Urothelium cell line (cell line): ENCODE measurements at places on chromosomes 5 and 9.

DNA sequence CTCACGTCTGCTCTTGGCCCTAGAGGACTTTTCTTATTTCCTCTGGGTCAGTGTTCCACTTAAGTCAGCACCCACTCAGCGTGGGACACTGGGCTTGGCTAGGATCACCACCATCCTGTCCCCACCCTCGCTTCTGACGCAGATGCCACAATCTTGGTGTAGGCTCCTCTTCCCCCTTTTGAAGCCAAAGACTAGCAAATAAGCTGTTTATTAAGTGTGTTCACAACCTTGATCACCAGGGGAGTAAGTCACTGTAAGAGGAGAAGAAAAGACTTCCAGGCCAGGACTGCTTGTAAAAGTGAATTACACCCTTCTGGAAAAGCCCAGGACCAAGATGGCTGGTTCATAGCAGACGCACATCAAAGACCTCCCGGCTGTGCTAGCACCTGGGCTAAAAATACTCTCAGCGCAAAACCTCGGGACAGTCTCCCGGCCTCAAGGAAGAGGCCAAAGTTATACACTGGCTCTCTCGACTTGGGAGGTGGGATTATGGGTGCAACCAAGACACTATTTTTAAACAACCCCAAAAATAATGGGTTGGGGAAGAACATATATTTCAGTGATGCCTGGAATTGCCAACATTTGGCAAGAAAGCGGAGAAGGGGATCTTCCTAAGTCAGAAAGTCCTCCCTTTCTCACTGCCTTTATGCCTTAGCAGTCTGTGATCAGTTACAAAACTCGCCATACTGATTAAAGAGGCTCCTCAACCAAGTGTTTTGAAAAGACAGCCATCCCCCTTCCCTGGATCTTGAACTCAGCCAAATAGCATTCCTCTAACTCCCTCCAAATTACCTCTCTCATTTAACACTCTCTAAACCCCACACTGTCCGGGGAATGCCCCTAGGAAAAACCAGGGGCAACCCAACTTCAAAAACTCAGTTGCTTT lies 69.4 kb downstream of the RAPGEF1 start:
- DNase-seq: no peak

DNA sequence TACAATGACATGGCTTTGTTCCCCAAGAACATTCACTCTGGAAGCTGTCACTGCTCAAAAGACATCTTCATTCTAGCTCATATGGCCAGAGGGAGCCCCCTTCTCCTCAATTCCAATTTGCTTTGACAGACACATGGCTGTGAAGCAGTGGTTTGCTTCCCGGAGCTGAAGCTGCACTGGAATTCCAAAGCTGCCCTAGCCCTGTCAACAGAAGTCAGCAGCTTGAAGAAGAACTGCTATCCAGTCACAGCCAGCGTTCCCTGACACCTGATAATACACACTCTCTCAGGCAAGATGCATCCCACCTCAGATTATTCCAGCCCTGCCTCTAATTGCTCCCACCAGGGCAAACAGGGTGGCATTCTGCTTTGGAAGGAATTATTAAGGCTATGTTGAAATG lies 93.7 kb downstream of the SEMA5A start:
- no peak for DNase-seq

DNA sequence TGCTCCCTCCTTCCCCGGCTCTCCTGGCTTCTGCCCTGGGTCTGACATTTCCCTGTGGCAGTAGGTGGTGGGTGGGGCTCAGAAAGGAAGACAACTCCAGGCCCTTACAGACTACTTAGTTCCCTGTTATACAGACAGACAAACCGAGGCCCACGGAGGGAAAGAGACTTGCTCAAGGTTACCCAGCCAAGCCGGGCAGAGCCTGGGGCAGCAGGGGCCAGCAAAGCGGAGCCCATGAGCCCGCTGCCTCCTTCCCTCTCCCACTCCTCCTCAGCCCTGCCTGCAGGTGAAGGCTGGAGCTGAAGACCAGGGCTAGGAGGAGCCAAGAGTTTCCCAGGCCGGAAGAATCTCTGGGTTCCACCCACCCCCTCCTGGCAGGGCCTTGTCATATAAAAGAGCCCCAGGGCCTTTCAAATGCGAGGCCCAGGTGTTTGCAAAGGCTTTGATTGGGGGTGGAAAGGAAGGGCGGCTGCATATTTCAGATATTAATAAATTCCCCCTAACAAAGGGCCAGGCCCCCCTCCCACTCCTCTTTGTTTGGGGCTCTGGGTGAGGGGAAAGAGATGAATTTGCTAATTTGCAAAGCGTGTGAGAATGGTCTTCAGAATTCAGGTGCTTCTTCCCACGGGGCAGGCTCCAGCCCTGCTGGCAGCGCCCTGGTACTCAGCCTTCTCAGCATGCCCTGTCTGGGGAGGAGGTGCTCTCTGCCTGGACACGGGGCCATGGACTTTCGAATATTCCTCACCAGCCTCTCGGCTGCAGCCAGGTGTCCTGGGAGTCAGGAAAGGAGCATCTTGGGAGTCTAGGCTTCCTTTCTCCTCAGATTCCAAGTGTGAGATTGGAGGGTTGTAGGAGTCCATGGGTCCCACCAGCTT lies 21.5 kb downstream of the SLC6A7 start:
- DNase-seq: no peak

- DNase-seq: no peak
These were observed 1.3 kb upstream of the MTAP start for GRCh38 chr9:21800931-21801682.

GRCh38 chr9:2158766-2159430 lies 143.8 kb downstream of the SMARCA2 start:
- no peak for DNase-seq

- no peak for DNase-seq
These were observed 687.8 kb downstream of the SLCO4C1 start for GRCh38 chr5:101608322-101608721.

DNA sequence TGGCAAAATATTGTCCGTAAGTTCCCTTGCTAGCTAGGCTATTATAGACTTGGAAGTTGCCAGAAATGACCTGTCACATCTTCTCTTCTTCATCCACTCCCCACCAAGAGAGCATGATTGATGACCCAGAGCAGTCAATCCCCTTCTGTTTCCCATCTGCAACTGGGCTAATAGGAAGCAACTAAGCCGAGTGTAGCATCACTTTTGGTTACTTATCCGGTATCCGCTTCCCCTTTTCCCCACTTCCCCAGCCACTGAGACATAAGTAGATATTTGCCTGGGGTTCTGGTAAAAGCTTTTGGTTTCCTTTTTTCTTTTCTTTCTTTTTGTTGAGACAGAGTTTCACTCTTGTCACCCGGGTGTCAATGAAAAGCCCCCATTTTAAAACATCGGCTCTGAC lies 29.4 kb upstream of the LIFR start:
- no peak for DNase-seq

- no peak for DNase-seq
These were observed 34.0 kb upstream of the SPDL1 start for GRCh38 chr5:169549453-169550100.

GRCh38 chr9:108813951-108814601 lies 41.7 kb downstream of the ACTL7B start:
- peak; percentile 68 for DNase-seq

DNA sequence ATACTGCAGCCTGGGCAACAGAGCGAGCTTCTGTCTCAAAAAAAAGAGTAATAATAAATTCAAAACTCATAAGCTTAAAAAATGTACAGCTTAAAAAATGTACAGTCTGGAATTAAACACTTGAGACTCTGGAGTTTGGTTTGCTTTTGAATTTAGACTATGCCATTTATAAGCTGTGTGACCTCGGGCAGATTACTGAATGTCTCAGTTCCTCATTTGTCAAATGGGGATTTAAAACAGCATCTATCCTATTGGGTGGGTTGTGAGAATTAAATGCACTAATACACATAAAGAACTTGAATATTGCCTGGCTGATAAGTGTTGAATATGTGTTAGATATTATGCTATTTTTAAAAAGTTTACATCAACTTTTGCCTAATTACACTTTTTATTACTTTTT lies 98.4 kb downstream of the SCAMP1 start:
- no peak for DNase-seq

- DNase-seq: no peak
These were observed 105.5 kb downstream of the MRPS30 start for GRCh38 chr5:44914221-44914620.

DNA sequence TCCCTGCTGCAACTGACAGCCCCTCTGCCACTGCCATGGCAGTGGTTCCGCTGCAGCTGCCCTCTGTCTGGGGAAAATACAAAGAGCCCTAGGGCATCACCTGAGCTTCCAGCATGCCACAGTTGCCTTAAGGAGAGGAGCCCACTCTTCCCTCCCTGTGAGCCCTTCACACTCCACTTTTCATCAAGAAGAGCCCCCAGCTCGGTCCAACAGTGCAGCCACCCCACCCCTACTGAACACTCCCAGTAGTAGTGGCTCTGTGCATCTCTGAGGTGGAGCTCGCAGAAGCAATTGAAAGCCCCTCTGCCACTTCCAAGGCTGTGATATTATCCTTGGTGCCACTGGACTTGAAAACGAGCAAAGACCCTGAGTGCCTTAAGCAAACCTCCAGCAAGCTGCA lies 696.8 kb upstream of the COX7C start:
- no peak for DNase-seq

- no peak for DNase-seq
These were observed 91.6 kb upstream of the NR4A3 start for GRCh38 chr9:99730062-99730461.

DNA sequence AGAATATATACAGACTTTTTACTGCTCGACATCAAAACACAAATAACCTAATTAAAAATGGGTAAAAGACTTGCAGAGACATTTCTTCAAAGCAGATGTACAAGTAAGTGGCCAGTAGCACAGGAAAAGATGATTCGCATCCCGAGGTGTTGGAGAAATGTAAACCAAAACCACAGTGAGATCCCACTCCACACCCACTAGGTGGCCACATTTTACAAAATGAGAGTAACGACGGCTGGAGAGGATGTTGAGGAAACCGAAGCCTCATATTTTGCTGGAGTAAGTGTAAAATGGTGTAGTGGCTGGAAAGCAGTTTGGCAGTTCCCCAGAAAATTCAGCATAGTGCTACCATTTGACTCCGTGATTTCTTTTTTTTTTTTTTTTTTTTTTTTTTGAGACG lies 21.3 kb upstream of the GBGT1 start:
- DNase-seq: peak; percentile 70

DNA sequence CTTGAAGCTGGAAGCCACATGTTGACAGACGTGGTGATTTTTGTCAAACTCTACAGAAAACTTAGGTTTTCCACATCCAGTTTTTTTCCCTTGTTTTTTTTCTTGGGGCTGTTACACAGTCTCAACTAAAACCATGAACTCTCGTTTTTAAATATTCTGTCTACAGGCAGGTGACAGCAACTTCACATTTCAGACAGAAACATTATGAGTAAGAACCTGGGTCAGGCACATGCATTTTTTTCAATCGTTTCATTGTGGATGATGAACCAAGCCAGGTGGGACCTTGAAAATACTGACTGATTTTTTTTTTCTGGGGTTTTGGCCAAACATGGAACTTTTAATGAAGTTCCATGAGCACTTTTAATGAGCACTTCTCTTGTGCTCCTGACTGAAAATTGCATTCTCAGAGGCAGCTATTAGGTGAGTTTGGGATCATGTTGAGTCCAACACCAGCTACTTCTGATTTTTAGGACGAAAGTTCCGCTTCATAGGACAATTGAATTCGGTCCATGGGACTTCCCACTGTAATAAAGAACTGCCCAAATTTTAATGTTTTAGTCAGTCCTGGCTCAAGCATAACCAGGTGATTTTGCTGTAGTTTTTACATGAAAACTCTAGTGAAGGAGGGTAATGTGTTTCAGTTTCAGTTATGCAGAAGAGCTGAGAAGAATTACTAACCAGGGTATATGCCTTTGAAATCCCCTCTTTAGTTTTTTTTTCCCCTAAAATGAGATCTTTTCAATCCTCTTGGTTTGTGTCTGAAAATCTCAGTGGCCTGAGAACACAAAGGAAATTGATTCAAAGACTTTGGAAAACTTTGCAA lies 93.2 kb upstream of the ADAMTS16 start:
- no peak for DNase-seq

DNA sequence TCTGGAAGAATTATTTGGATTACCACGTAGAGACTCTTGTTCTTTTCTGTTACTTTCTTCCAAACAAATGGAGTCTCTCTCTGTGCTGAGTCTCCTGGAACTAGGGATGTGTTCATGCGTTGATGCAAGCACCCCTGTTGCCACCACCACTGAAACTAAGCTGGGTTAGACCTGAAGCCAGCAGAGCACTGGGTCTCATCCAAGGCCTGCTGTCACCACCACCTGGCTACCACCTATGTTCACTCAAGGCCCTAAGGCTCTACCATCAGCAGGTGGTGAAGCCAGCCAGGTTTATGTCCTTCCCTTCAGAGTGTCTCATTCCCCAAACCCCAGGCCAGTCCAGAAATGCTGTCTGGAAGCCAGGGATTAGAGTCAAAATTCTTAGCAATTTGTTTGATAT lies 13.3 kb downstream of the RIC1 start:
- no peak for DNase-seq

DNA sequence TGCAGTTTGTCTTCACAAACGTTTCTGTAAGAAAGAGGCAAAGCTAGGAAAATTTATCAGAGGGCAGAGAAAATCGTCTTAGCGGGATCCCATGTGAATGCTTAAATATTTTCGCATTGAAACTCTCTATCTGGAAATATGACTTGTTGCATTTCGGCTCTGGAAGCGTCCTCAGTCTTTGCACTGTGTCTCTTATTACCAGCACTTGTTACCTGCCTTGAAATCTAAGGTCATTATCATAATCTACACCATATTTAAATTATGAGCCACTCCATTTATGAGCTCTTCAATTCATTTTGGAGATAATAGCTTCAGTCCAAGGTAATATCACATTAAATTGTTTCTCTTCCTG lies 1.4 kb downstream of the EGFLAM start:
- no peak for DNase-seq

- DNase-seq: no peak
These were observed 271 bp downstream of the NOL8 start for GRCh38 chr9:92324889-92325268.

DNA sequence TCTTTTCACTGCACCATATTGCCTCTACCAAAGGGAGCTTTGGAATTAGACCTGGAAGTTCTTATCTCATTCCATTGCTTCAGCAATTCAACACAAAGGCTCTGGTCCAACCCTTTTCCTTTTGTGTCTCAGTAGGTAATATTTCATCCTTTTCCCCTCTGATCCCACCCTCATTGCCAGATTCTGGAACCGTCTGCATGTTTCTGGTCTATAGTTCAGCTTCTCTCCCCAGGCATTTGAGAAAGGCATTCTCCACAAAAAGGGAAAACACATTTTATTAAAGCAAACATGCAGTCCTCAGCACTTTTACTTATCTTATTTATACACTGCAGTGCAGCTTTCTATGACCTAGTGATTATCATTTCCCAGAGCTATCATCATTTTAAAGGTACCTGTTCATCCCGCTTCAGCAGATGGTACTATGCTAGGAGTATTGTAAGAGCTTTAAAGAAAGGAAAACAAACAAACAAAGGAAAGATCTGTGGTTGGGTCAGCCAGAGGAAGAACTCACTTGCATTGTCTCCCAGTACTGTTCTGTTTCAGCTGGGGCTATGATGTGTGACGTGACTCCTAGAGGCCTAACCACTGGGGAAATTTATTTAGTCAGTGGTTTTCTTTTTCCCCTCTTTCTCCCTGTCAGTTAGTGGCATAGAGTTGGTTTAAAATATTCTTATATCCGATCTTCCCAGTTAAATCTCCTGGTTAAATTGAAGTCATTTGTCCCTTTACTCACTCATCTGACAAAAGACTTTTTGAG lies 269.2 kb downstream of the TMEM38B start:
- no peak for DNase-seq

GRCh38 chr5:119269061-119269944 lies 86.5 kb upstream of the TNFAIP8 start:
- no peak for DNase-seq
